ENCODE measurements at places on chromosomes 1 and 21.

- DNase-seq, result no peak
These were observed 1.8 kb downstream of the AGL start for GRCh38 chr1:99851850-99852454.

- peak; percentile 77 for DNase-seq
These were observed 73.2 kb upstream of the DNAJC6 start for GRCh38 chr1:65235867-65236805.

- DNase-seq, result no peak
These were observed 957 bp downstream of the CAPN9 start for GRCh38 chr1:230747890-230748800.

DNA sequence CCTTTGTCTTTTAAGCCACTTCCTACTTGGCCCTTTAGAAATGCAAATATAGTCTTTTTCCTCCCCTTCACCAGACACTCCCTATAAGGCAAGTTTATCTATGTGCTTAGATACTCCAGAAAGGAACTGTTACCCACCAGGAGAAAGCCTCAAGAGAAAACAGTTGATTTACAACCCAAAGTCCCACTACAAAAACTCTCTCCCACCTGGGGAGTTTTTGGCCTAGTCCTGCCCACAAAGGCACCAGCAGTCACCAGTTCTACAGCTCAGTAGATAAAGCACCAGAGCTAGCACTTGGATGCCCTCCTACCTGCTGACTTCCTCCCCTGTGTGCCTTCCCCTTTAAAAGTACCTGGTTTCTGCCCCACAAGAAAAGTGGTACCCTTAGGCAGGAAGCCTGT lies 27.7 kb upstream of the HAO2 start:
- DNase-seq, result no peak

Data from KBM-7 (cell line).